Stimulated activated CD4-positive, alpha-beta T cell treated with anti-CD3 and anti-CD28 coated beads, Interleukin-2, amount 100 ng/mL, for 4 hours (primary cell): ENCODE measurements at places on chromosomes 12 and 14.
A peak's percentile ranks its signal among the peaks of the same experiment; 100 is the strongest.

GRCh38 chr12:49636979-49637755 lies 13.8 kb downstream of the PRPF40B start:
- DNase-seq, result peak; percentile 37

GRCh38 chr12:89984846-89985245 lies 276.2 kb upstream of the ATP2B1 start:
- DNase-seq, result no peak

- peak; percentile 57 for DNase-seq
Observed at GRCh38 chr14:23478109-23478759, 8.7 kb downstream of the NGDN start.

DNA sequence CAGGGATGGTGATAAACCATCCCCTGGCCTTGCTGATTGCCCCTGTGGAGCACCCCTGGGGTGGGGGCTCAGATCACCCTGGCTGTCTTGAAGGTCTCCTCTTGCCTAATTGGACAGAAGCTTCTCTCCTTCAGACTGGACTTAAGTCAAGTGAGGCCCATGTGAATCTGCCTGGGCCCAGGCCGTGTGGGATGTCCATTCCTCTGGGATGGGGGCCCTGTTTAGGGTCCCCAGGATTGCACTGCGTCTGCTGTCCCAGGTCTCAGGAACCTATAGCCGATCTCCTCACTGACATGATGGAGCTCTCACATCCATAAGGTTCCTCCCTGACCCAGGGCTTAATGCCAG lies 20.2 kb downstream of the SERPINA1 start:
- DNase-seq, result no peak

DNA sequence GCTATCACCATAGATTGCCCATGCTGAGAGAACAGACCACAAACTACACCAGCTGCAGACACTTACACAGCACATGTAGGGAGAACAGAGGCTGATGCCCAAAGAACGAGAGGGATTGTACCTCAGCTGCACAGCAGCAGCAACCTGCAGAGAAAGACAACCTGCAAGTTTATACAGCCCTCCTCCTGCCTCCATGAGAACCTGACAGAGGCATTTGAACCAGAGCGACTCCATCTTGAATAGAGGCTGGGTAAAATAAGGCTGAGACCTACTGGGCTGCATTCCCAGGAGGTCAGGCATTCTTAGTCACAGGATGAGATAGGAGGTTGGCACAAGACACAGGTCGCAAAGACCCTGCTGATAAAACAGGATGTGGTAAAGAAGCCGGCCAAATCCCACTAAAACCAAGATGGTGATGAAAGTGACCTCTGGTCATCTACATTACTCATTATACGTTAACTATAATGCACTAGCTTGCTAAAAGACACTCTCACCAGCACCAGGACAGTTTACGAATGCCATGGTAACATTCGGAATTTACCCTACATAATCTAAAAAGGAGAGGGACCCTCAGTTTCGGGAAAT lies 262.4 kb upstream of the HMGA2 start:
- no peak for DNase-seq

- no peak for DNase-seq
Observed at GRCh38 chr12:40691913-40692764, at the start of gene CNTN1. Gene CNTN1, plus strand, starts transcription at chr12:40692439.

DNA sequence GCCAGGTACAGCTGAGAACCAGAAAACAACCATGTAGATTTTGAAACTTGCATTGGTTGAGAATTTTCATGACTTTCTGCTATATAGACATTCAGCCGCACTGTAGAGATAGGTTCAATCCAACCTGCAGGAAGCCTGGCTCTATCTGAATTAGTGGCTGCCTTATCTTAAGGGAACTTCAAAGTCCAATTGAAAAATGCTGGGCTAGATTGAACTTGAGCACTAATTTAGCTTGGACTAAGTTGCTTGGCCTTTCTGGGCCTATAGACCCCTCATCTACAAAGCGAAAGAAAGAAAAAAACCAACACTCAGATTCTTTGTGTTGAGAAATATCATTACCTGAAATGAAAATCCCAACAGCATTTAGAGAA lies 332.4 kb downstream of the NUAK1 start:
- no peak for DNase-seq

GRCh38 chr12:31929027-31929526 lies 30.1 kb upstream of the RESF1 start:
- peak; percentile 44 for DNase-seq

DNA sequence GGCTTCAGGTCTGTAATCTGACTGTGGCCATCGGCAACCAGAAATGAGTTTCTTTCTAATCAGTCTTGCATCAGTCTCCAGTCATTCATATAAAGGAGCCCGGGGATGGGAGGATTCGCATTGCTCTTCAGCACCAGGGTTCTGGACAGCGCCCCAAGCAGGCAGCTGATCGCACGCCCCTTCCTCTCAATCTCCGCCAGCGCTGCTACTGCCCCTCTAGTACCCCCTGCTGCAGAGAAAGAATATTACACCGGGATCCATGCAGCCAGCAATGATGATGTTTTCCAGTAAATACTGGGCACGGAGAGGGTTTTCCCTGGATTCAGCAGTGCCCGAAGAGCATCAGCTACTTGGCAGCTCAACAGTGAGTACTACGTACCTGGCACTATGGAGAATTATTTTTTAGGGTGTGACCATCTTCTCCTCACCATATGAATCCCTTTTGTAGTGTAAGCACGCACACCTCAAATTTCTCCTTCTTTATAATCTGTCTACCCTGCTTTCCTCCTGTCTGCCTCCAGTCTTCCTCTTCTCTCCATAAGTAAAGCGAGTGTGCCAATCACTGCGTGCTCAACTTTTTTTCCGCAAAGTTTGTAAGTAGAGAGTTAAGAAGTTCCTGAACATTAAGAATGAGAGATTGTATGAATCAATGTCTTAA lies at the start of gene TPH2:
TSS of gene TPH2 (plus strand) at position 118 of the 658 bp plus-strand sequence. CDS start at position 260, 142 bp downstream.
- DNase-seq, result peak; percentile 2

GRCh38 chr12:3646561-3647241 lies 106.2 kb downstream of the CRACR2A start:
- no peak for DNase-seq

- no peak for DNase-seq
Observed at GRCh38 chr12:10968765-10969456, 17.8 kb downstream of the TAS2R50 start.

DNA sequence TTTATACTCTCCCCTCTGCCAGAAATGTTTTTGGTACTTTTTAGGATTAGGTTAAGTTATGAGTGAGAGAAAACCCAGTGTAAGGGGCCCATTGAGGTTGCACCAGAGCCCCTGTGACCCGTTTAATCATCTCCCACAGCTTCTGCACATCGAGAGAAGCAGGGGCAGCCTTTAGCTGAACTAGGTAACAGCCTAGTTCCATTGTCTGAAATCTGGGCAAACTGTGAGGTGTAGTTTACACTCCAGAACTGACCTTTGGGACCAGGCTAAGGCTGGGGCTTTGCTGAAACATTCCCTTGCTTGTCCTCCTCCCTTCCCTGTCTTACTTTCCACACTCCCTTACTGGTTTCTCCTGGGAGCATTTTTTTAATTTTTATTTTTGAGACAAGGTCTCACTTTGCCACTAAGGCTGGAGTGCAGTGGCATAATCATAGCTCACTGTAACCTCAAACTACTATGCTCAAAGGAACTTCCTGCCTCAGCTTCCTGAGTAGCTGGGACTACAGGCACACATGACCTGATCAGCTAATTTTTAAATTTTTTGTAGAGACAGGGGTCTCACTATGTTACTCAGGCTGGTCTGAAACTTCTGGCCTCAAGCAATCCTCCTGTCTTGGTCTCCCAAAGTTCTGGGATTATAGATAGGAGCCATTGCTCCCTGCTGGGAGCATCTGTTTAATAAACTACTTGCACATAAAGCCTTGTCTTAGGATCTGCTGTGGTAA lies 25.9 kb upstream of the DHRS2 start:
- DNase-seq, result no peak

- DNase-seq, result no peak
Observed at GRCh38 chr14:88599326-88599725, 36.5 kb downstream of the ZC3H14 start.

DNA sequence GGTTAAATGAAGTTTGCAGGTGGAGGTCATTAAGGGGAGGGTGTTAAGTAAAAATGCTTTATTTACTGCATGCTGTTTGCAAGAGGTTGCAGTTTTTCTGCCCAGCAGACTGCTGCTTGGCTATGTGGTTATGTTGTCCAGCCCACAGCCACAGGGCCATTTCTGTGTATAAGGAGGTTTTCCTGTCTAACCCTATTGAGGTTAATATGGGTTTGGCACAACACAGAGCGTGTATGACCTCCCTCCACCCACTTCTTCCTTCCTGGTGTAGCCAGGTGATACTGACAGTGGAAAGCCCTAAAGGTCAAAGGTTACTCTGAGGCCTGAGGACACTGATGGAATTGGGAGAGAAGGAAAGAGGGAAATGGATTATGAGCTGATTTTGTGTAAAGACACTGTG lies 253.7 kb upstream of the PWP1 start:
- no peak for DNase-seq

- no peak for DNase-seq
Observed at GRCh38 chr12:3042826-3043225, 34.4 kb upstream of the TSPAN9 start.

DNA sequence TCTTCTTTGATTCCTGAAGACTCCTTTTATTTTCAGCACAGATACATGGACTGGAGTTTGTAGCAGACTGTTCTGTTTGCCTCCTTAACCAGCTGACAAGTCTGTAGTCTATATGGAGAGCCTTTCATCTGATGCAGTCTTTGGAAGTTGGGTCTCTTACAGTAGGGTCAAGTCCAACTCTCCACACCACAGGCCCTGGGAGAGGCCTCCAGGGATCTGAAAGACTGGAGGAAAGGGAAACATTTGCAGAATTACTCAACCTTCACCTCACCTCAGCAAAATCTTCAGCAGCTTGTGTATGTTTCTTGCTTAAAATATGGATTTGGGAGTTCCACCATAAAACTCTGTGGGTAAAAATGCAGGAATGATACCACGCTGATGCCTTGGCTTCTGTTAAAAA lies 188.4 kb downstream of the MSRB3 start:
- no peak for DNase-seq

GRCh38 chr12:106851306-106851705 lies 76.8 kb downstream of the RIC8B start:
- DNase-seq, result no peak

DNA sequence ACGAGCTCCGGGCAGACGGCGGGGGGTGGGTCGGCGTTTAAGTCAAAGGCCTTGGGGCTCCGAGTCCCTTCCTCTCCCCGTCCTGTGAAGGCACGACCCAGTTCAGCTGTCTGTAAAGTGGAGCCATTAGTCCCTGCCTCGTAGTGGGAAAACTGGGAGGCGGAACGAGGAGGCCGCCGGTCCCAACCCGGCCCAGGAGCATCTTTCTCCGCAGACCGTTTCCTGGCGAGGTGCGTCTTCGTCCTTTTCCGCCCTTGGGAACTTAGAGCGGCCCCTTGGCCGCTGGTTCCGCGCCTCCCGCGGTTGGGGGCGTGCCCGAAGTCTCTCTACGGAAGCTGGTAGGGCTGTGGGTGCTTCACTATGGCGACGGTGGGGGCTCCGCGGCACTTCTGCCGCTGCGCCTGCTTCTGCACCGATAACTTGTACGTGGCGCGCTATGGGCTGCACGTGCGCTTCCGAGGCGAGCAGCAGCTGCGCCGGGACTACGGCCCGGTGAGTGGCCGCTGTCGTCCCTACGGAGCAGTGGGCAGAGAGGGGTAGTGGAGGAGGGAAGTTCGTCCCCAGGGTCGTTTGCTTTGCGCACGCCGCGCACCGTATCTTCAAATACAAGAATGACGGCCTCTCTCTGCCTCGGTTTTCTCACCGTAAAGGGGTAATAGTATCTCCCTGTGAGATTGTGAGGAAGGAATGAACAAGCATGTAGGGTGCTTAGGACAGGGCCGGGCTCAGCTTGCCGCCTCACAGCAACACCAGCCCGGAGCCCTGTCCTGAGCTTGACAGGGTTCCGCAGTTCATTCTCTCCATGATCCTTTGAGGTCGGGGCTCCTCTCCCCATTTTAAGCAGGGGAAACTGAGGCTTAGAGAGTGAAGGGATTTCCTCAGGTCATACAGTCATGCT lies at the start of gene OGFOD2:
TSS of gene OGFOD2 (plus strand) at position 353 of the 898 bp plus-strand sequence. CDS start at position 361, 8 bp downstream.
- peak; percentile 87 for DNase-seq

GRCh38 chr14:75709207-75709812 lies 48.3 kb downstream of the TTLL5 start:
- DNase-seq, result peak; percentile 30

DNA sequence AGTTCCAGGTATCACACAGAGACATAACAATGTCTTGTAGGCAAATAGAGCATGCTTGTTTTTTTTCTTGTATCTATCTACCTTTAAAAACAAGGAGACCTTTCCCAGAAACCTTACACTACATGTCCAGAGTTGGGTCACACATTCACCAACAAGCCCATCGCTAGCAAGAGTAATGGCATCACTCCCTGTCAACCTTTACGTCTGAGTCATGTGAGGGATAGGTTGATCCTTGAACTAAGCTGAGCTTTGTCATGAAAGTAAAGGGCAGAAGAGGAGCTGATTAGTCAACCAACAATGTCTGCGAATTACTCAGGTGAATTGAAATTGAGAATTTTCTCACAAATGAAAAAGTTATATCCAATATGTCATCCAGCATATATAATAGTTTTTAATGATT lies 219.4 kb downstream of the CNTN1 start:
- DNase-seq, result no peak

DNA sequence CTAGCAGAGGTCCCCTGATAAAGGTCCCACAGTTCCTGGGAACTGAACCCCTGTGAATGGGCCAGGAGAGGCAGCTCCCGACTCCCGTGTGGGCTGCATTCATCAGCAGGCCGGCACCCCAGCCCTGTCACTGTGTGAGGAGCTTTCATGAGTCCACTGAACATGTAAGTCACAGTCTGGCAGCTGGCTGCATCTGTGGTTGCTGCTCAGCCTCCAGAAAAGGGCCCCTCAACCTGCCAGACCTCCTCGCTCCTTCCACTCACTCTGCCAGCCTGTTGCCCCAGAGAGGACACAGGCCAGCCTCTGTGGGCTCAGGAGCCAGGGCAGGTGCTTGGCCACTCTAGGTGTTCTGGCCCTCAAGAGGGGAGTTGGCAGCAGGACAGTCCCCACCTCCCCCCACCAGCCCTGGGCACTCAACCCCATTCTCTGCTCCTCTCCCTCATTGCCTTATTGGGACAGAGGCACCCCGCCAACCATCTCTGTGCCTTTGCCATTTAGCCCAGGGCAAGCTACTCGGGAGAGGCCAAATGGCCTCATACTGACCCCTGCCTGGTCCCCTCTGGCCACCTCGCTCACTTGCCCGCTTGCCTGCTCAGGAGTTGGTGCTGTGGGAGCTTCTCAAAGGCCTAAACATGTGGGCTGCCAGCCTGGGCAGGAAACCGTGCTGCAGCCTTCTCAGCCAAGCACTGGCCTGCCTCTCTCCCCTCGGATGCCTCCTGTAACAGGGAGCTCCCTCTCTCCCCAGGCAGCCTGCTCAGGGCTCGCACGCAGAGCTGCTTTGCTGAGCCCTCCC lies 1.9 kb downstream of the RTL1 start:
- DNase-seq, result no peak

DNA sequence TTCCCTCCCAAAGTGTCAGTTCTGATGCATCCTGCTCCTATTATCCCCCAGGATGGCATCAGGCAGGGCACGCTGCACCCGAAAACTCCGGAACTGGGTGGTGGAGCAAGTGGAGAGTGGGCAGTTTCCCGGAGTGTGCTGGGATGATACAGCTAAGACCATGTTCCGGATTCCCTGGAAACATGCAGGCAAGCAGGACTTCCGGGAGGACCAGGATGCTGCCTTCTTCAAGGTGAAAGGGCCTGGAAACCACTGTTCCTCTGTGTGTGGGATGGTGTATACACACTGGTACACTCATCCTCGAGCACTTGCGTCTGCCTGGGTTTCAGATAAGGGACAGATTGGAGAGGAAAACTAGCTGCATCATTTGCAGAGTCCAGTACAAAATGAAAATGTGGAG lies 1.0 kb downstream of the IRF9 start:
- DNase-seq, result no peak
